ENCODE measurements at places on chromosomes 4 and X. TPM values are rescaled to one million over a fixed set of nuclear protein-coding genes. Genes with fewer than 3 reads are reported as not detected.
A peak's percentile ranks its signal among the peaks of the same experiment; 100 is the strongest.

DNA sequence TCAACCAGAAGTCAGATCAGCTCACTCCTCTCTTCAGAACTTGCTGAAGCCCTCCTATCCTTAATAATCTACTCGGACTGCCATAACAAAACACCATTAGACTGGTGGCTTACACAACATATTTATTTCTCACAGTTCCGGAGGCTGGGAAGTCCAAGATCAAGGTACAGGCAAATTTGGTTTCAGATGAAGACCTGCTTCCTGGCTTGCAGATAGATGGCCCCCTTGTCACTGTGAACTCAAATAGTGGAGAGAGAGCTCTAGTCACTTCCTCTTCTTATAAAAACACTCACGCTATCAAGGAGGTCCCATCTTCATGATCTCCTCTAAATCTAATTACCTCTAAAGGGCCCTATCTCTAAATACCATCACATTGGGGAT is 125.1 kb downstream of the CAMK2D start:
- no peaks in the 10 kb centered on the region for H3K27me3 ChIP-seq
- H3K36me3 ChIP-seq = peaks cover 9% of the 10 kb centered on the region
- H3K27ac ChIP-seq = peak overlapping the region; percentile 97
- DNase-seq = peak; percentile 90
- H3K4me1 ChIP-seq = peaks cover 88% of the 10 kb centered on the region

- H3K36me3 ChIP-seq = no peaks in the 10 kb centered on the region
- no peak for DNase-seq
- no peaks in the 10 kb centered on the region for H3K27me3 ChIP-seq
- no peak overlapping the region for H3K4me3 ChIP-seq
- H3K4me1 ChIP-seq = no peaks in the 10 kb centered on the region
- no peak overlapping the region for H3K27ac ChIP-seq
Measured at GRCh38 chr4:61517144-61517543, 317.0 kb downstream of the ADGRL3 start.

The PRRG3 gene
- not detected for total RNA-seq

The SHROOM3 gene
- total RNA-seq = 0.78 TPM

DNA sequence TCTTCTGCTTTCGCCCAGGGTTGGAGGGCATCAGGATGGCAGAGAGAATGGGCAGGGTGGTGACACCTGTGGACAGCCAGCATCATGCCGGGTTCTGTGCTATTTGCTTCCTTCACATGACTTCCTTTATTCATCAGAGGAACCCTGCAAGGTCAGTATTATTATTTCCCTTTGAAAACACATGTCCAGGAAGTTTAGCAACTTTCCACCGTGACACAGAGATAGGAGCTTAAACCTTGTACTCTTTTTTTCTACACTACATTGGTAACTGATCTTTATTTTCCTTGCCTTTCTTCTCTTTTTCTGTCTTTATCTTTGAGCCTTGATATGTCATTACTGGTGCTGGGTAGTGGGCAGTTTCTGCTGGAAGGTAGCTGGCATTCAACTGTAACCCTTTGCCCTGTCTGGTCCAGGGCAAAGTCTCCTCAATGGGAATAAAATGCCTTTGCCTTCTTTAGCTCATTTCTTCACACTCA is 5.0 kb upstream of the MGST2 start:
- H3K36me3 ChIP-seq = no peaks in the 10 kb centered on the region
- no peak overlapping the region for H3K4me3 ChIP-seq
- H3K27me3 ChIP-seq = no peaks in the 10 kb centered on the region
- no peak for DNase-seq
- H3K4me1 ChIP-seq = peaks cover 21% of the 10 kb centered on the region
- H3K27ac ChIP-seq = no peak overlapping the region

The CACNA1F gene
- not detected for total RNA-seq

The EPGN gene
- total RNA-seq = not detected

The SGMS2 gene
- total RNA-seq = not detected

The ETDA gene
- not detected for total RNA-seq

DNA sequence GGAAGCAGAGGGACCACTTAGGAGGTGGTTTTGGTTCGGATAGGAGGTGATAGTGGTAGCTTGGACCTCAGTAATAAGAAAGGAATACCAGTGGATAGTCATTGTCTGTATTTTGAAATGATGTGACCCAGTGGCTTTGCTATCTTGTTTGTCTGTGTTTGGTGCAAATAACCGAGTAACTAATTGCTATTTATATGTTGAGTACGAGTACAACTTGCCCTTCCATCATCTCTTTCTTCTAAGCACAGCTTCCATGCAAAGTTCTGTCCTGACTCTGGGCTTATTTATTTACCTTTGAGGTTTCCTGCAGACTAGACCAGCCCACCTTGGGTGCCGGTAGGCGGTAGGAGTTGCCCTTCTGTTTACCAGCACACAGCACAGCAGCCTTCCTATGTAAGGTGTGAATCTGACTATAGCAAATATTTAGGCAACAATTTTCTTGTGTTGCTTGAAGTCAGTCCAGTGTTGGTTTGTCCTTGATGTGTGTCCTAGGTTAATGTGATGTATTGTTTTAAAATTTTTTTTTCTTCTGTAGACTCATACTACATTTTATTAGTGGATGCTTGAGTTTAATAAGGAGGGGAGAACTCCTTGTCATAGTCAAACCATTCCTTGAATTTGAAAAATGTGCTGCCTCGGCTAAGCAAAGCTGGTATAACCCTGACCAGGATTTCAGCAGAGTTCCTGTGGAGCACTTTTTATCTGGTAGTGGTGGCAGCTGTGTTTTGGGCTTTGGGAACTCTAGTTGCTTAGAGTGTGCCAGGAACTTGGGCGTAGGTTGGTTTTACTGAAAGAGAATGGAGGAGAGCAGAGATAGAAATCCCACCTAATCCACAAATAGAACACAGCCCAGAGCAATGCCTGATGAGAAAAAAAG is 21.9 kb downstream of the PTTG2 start:
- DNase-seq = no peak
- no peaks in the 10 kb centered on the region for H3K27me3 ChIP-seq
- no peak overlapping the region for H3K4me3 ChIP-seq
- H3K27ac ChIP-seq = no peak overlapping the region

DNA sequence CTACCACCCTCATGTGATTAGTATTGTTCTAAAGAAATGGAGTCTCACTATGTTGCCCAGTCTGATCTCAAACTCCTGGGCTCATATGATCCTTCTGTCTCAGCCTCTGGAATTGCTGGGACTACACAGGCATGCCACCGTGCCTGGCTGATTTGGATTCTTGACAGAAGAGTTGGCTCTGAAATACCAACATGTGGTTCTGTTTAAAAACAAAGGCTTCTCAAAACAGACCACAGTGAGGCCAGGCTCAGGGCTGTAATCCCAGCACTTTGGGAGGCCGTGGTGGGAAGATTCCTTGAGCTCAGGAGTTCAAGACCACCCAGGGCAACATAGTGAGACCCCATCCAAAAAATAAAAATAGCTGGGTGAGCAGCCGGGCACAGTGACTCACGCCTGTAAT is 126.7 kb downstream of the DHRSX start:
- no peaks in the 10 kb centered on the region for H3K36me3 ChIP-seq
- DNase-seq = no peak
- H3K4me3 ChIP-seq = no peak overlapping the region
- no peaks in the 10 kb centered on the region for H3K27me3 ChIP-seq
- no peak overlapping the region for H3K27ac ChIP-seq

The MUC7 gene
- total RNA-seq = not detected

GRCh38 chr4:122152711-122153226 is 638 bp downstream of the BLTP1 start:
- H3K4me1 ChIP-seq = peaks cover 33% of the 10 kb centered on the region
- peaks cover 10% of the 10 kb centered on the region for H3K36me3 ChIP-seq
- H3K27ac ChIP-seq = peak overlapping the region; percentile 68
- DNase-seq = peak; percentile 72
- H3K27me3 ChIP-seq = no peaks in the 10 kb centered on the region
- peak overlapping the region; percentile 93 for H3K4me3 ChIP-seq

The IBSP gene
- total RNA-seq = not detected

DNA sequence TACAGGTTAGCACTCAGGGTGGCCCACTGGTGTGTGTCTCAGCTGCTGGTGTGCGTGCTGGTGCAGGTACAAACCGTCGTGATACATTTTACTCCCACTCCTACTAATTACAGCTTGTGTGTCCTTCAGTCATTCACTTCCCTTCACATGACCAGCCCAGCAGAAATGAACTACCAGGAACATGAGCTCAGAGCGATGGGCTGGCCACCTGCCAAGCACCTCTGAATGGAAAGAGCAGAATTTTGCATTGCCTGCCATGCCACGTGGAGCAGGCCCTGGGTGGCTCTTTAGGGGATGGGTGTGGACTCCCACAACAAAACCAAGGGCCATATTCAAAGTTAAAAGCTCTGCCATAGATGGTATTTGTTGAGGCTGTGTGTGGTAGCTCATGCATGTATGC is 58.9 kb upstream of the PGM2 start:
- H3K36me3 ChIP-seq = no peaks in the 10 kb centered on the region
- no peak overlapping the region for H3K27ac ChIP-seq
- no peaks in the 10 kb centered on the region for H3K4me1 ChIP-seq
- no peak overlapping the region for H3K4me3 ChIP-seq
- H3K27me3 ChIP-seq = no peaks in the 10 kb centered on the region

The SNCA gene
- total RNA-seq = not detected

- no peaks in the 10 kb centered on the region for H3K36me3 ChIP-seq
- H3K27me3 ChIP-seq = no peaks in the 10 kb centered on the region
- H3K4me1 ChIP-seq = no peaks in the 10 kb centered on the region
- no peak for DNase-seq
- no peak overlapping the region for H3K4me3 ChIP-seq
- no peak overlapping the region for H3K27ac ChIP-seq
Measured at GRCh38 chr4:152998861-152999260, 62.7 kb downstream of the FHDC1 start.

DNA sequence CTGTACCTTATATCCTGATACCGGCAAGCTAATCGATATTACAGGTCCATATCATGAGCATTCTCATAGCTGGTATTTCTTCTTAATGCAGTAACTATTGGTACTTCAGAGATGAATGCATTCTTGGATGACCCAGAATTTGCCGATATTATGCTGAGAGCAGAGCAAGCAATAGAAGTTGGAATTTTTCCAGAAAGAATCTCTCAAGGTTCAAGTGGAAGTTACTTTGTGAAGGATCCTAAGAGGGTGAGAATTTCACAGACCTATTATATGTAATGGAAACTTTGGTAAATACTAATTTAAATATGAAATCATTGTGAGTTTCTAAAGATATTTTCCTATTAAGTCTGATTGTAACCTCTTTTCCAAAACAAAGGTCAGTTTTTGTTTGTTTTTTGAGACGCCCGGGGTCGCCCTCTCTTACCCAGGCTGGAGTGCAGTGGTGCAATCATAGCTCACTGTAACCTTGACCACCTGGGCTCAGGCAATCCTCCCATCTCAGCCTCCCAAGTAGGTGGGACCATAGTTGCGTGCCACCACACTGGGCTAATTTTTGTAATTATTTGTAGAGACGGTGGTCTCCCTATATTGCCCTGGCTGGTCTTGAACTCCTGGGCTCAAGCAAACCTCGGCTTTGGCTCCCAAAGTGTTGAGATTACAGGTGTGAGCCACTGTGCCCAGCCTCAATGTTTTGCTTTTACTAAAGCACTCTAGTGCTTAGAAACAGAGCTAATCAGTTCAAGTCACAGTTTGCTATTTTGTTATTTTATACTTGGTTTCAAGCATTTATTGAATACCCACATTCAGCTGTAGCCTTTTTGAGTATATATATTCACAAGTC is 18.6 kb downstream of the PI4K2B start:
- no peak overlapping the region for H3K4me3 ChIP-seq
- peaks cover 13% of the 10 kb centered on the region for H3K4me1 ChIP-seq
- peaks cover 11% of the 10 kb centered on the region for H3K36me3 ChIP-seq
- H3K27me3 ChIP-seq = no peaks in the 10 kb centered on the region

The KIT gene
- total RNA-seq = not detected

DNA sequence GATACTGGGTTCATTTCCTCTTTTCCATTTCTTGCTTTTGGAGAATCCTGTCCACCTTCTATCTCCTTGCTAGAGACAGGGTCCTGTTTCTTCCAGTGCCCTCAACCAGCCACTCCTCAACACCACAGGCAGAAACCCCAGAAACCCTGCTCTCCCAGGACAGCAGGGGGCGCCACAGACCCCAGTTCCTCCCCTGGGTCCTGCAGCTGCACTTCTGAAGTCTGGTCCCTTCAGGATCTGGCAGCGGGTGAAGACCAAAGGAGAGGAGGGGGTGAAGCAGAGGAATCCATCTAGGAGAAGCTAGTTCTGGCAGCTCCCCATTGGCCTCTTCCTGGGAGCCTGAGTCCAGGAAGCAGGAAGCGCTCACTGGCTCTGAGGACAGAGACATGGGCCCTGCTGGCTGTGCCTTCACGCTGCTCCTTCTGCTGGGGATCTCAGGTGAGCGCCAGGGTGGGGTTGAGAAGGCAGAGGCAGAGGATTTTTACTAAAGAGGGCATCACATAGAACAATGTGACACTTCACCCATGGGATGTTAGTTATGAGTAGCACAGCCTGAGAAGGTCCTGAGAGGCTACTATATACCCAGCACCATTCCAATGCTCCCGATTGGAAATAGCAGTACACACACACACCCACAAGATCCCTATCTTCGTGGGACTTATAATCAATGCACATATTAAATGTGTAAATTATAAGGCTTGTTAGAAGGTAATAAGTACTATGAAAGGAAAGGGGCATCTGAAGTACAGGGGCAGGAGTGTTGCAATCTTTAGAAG is at the start of gene PRSS48:
PRSS48 (plus strand) TSS at position 375 of the 776 bp plus-strand sequence; CDS start at position 387, 12 bp downstream.
- H3K4me1 ChIP-seq = no peaks in the 10 kb centered on the region
- H3K36me3 ChIP-seq = no peaks in the 10 kb centered on the region
- H3K27me3 ChIP-seq = no peaks in the 10 kb centered on the region
- no peak within 1 kb of the TSS for H3K27ac ChIP-seq
- DNase-seq = peak; percentile 88

DNA sequence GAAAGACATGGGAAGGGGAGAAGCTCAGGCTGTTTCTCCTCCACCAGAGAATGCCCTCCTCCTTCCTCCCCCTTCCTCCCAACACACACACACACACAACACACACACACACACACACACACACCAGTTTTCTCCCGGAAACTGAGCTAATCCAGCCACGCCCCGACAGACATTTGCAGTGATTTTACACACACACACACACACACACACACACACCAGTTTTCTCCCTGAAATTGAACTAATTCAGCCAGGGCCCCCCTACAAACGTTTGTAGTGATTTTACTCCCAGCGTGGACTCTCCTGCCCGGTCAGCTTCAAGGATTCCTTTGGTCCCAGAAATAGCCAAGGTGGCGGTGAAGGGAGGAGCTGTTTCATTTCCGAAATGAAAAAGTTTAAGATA is 32.9 kb upstream of the STX18 start:
- H3K4me1 ChIP-seq = peaks cover 22% of the 10 kb centered on the region
- H3K4me3 ChIP-seq = peak overlapping the region; percentile 62
- peak; percentile 48 for DNase-seq

DNA sequence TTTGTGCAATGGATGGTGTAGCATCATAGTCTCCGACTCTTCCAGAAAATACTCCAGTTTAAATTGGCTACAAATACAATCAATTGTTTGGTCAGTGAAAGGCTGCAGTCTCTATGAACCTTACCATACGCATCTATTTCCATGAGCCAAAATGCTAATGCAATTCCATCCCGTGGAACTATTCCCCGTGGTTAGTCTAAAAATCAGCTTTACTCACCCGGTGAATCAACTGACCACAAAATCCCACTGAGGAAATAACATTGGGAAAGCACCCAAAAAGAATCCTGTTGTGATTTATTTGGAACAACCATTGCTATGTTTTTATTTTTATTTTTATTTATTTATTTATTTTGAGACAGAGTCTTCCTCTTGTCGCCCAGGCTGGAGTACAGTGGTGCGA is 87.1 kb downstream of the DHX15 start:
- no peaks in the 10 kb centered on the region for H3K4me1 ChIP-seq
- no peak for DNase-seq
- no peaks in the 10 kb centered on the region for H3K27me3 ChIP-seq
- no peaks in the 10 kb centered on the region for H3K36me3 ChIP-seq
- no peak overlapping the region for H3K27ac ChIP-seq

The CYSLTR1 gene
- 1.2 TPM for total RNA-seq
